RPMI7951 (cell line): ENCODE measurements at places on chromosomes 12 and 14. TPM values are rescaled to one million over a fixed set of nuclear protein-coding genes. Genes with fewer than 3 reads are reported as not detected.

The NEUROD4 gene
- total RNA-seq: not detected in 2 replicates

The MMP14 gene
- total RNA-seq: 613 and 718 TPM in 2 replicates

The RPS6KL1 gene
- 2.0 and 3.6 TPM in 2 replicates for total RNA-seq

The ARMH4 gene
- total RNA-seq: 1.3 and 1.8 TPM in 2 replicates

The MYL2 gene
- not detected in 2 replicates for total RNA-seq

The EPYC gene
- not detected in 2 replicates for total RNA-seq
